Natural killer cell treated with Interleukin-12 subunit alpha and Interleukin-12 subunit beta and Interleukin-15 and Interleukin-18, amount 100 ng/mL, for 72 hours (primary cell): ENCODE measurements at places on chromosomes 4 and X. TPM values are rescaled to one million over a fixed set of nuclear protein-coding genes. Genes with fewer than 3 reads are reported as not detected.

GRCh38 chr4:176153124-176153523 is 42.3 kb downstream of the SPATA4 start:
- DNase-seq, result no peak

Gene CLDN22
- not detected for total RNA-seq

Gene ARHGEF9
- 36.0 TPM for total RNA-seq

- DNase-seq, result no peak
Measured at GRCh38 chr4:8038719-8039251, 99.1 kb upstream of the AFAP1 start.

DNA sequence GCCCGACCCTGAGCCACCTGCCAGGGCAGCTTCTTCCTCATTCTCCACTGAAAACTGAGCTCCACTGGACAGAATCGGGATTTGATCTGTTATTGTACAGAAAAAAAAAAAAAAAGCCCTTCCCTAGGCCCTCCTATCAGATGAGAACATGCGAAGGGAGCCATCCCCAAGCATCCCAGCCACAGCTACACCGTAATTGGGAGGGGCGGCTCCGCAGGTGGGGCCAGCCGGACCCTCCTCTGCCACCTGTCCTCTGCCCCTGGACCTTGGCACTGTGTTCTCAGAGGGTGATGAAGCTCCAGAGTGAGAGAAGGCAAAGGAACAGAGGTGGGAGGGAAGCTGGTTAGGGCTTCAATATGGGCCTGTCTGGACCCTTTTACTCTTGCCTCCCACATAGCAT is 240.0 kb upstream of the PSAPL1 start:
- DNase-seq, result no peak

DNA sequence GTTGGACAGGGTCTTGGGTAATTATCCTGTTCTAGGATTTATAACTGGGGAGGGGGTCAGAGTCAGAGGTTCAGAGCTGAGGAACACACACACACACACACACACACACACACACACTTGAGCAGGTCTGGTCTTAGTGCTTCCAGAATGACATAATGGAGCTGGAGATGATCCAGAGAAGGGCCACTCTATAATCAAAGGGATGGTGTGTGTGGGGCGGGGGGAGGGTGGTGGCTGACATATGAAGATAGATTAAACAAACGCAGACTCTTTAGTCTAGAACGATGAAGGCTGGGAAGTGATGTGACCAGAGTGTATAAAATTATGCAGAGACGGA is 434 bp upstream of the TMEM255A start:
- DNase-seq, result no peak

- DNase-seq, result no peak
Measured at GRCh38 chrX:43504394-43504793, 151.7 kb upstream of the MAOA start.

Gene GUCY2F
- total RNA-seq, result not detected

Gene GUCY1B1
- 2.3 TPM for total RNA-seq

Gene HSD17B13
- total RNA-seq, result not detected

DNA sequence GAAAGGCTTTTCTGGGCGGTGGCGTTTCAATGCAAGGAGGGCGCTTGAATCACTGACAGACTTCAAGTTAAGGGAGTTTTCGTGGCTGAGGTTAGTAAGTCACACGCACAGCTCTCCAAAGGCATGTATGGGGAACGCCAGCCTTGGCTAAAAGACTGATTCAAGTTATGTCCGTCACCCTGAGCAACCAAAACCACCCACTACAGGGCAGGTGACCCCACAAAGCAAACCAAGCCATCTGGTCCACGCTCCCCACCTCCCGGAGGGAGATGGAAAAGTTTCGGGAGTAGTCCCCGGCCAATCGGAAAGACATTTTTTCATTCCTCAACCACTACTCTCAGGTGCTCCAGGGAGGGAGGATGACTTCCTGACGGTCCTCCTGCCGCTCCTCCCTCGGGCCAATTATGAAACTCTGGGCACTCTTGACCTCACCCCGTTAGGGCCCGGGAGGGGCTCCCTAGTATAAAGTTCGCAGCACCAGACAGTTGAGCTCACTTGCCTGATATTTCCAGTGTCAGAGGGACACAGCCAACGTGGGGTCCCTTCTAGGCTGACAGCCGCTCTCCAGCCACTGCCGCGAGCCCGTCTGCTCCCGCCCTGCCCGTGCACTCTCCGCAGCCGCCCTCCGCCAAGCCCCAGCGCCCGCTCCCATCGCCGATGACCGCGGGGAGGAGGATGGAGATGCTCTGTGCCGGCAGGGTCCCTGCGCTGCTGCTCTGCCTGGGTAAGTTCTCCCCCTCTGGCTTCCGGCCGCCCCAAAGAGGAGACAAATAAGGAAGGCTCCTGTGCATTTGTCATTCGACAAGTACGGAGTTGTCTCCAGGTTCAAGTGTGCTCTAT is at the start of gene EREG:
Gene EREG, plus strand, starts transcription at position 494 of the 840 bp plus-strand sequence. Its CDS starts 164 bp downstream, at position 658.
- no peak for DNase-seq

DNA sequence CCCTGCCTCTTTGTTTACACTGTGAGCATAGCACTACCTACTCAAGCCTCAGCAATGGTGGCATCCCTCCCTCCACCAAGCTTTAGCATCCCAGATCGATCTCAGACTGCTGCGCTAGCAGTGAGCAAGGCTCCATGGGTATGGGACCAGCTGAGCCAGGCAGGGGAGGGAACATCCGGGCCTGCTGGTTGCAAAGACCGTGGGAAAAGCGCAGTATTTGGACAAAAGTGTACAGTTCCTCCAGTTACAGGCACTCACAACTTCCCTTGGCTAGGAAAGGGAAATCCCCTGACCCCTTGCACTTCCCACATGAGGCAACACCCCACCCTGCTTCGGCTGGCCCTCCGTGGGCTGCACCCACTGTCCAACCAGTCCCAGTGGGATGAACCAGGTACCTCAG is 26.5 kb downstream of the EGF start:
- DNase-seq, result no peak

GRCh38 chrX:108437349-108438109 is 693 bp downstream of the COL4A6 start:
- DNase-seq, result no peak

DNA sequence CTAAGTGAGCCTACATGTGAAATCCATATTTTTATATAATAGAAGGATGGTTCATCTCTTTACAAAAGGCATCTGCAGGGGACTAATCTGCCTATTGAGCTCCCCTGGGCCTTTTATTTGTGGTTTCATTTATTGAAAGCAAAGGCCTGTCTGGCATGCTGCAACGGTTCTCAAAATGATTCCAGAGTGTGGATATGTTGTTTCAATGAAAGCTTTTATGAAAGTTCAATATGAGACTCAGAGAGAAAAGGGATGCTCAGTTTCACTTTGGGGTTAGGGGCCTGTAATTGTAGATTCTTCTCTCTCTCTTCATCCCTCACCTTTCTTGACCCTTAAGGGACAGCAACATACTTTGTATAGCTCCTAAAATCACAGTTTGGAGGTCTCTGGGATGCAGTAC is 204.2 kb upstream of the CASK start:
- DNase-seq, result no peak

- DNase-seq, result no peak
Measured at GRCh38 chr4:71113294-71113693, 119.8 kb downstream of the DCK start.

- no peak for DNase-seq
Measured at GRCh38 chr4:55172694-55173287, 47.4 kb upstream of the KDR start.

Gene HSFX3
- not detected for total RNA-seq

DNA sequence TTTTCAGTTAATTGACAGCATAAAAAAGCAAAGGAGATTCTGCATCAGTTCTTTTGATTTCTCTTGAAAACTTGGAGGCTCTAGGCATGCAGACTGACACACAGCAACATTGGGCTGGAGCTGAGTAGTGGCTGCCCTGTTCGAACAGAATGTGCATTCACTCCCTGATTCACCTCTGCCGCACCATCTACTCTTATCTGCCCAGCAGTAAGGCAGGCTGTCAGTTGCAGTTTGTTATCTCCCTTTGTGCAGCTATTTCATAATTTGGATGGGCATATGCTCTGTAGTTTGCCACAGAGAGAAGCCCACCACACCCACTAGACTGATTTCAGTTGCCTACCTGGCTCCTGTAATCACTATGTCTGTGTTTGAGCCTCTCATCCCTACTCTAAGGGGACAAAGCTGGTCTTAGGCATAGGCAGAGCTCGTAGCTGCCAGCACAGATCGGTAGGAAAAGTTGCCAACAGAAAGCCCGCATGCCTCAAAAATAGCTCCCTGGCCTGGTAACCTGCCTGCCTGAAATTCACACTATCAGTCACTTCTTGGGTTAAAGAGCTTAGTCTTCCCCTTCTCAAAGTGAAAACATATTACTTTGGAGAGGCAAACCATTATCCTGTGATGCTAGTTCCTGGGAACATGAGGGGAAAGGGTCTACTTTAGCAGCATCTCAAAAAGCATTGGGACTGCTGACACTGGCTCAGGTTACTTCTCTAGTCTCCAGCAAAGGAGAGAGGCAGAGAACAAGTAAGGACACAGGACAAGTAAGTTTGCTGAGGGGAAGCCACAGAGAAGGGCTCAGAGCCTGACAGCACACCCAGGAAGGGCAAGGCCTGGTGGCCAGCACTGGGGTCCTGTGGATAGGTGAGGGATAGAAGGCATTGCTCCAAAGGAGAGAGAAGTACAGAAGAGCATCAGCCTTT is 75.9 kb upstream of the TMEM164 start:
- no peak for DNase-seq

DNA sequence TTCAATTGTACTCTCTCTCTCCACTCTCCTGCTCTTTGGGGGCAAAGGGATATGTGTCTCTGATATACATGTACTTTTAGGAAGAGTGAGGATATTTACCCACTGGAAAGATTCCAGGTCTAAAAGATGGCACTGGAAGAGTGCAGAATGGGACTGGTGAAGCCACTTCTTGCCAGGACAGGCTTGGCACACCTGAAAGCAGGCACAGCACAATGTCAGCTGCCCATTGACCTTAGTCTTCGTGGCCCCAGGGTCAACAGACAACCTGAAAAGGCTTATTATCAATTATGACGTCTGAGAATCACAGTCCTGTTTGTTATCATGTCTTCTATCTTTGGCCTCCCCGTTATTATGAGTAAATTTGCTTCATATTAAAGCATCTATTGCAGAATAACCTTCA is 86.7 kb upstream of the PAK3 start:
- no peak for DNase-seq

Gene GABRB1
- total RNA-seq, result not detected

DNA sequence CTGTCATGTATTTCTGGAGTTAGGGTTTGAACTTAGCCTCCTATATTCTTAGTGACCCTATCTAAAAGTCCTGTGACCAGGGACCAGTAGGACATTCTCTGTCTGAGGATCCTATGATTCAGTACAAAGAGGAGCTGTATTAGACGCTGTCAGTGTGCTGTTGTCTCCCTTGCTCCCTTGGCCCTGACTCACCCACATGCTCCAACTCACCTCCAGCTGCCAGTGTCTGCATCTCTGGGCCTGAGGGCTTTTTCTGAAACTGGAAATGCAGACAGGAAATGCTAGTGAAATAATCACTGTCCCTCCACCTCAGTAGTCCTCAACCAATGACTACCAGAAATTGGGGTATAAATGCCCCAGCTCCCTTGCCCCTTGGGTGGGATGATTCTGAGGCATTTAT is 535.3 kb upstream of the RPS6KA3 start:
- no peak for DNase-seq

DNA sequence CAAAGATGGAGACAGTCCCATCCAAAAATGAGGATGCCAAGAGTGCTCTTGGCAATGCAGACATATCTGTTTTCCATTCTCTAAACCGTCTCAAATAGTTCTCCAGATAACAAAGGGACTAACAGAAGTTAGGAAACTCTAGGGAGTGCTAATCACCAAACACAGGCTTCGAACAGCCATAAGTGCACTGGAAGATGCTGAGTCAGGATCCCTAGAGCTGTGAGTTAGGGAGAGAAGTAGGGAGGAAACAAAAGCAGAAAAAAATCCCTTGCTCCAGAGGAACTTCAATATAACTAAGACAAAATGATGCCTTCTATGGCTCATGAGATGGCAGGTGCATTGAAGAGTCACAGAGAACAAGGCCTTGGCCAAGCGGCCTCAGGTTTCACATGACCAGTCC is 251.0 kb upstream of the PPARGC1A start:
- DNase-seq, result no peak

GRCh38 chr4:66855956-66856355 is 689.3 kb downstream of the CENPC start:
- DNase-seq, result no peak

GRCh38 chr4:46648088-46648744 is 258.3 kb upstream of the GABRA2 start:
- DNase-seq, result no peak

Gene ZNF182
- total RNA-seq, result 6.9 TPM

GRCh38 chr4:165055601-165056000 is 1.9 kb downstream of the TRIM75 start:
- no peak for DNase-seq

Gene EDA
- total RNA-seq, result 0.08 TPM

GRCh38 chr4:85477534-85477933 is 2.6 kb downstream of the ARHGAP24 start:
- DNase-seq, result no peak

Gene RS1
- total RNA-seq, result not detected
